AG08395 (cell line): ENCODE measurements at places on chromosomes 11 and 22.

DNA sequence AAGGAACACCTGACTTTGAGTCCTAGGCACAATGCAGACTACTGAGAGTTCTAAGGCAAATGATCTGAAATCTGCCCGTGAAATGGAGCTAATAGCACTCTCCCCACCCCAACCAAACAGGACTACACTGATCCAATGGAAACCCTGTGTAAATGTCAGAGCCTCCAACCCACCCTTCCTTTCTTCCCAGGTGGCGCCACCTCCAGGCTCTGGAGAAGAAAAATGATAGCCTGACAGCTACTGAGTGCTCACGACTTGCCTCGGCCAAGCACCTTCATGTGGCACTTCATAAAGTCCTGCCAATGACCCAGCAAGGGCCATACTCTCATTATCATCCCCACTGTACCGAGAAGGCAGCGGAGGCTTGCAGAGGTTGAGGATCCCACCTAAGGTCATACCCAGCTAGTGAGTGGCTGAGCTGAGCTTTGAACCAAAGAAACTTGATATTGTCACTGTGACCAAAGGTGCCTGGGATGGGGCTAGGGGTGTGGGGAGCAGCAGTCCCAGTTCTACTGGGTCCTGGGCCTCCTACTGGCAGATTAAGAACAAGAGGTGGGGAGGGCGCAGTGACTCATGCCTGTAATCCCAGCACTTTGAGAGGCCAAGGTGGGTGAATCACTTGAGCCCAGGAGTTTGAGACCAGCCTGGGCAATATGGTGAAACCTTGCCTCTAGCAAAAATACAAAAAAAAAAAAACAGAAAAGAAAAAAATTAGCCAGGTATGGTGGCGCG lies 20.5 kb downstream of the TST start:
- DNase-seq: no peak

- no peak for DNase-seq
Observed at GRCh38 chr22:30507670-30508069, 2.2 kb upstream of the SEC14L4 start.

DNA sequence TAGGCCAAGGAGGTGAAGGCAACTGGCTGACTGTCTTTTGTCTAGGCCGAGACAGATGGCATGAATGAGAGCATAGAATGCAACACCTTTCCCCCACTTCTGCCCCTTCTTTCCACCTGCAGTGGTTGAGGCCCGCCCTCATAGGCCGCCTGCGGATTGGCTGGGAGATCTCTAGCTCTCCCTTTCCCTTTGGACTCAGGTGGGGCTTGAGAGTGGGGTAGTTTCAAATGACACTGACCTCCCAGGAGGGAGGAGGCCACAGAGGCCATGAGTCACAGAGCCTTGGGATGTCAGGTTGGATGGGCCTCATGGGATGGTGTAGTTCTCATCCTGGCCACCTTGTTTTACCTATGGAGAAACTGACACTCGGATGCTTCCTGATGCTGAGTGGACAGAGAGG lies 9.1 kb downstream of the MICAL2 start:
- DNase-seq: no peak

- DNase-seq: no peak
Observed at GRCh38 chr22:41175546-41175945, 29.6 kb upstream of the L3MBTL2 start.

DNA sequence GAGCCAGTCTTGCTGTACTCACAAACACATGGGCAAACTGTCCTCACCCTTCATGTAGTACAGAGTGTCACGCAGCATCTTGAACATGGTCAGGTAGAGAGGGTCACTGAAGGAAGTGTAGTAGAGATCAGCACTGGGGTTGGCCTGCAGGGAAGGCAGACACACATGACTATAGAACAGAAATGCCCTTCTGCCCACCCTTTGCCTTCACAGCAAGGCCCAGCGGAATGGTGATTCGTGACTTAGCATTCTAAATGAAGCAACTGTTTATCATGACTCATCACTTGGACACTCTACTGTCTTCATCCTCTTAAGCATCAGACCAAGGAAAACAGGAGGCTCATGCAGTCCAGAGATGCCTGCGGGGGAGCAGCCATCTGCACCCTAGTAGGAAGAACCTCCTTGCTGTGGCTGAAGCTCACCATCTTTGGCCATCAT lies 33.4 kb downstream of the SERPIND1 start:
- DNase-seq: peak; percentile 97

DNA sequence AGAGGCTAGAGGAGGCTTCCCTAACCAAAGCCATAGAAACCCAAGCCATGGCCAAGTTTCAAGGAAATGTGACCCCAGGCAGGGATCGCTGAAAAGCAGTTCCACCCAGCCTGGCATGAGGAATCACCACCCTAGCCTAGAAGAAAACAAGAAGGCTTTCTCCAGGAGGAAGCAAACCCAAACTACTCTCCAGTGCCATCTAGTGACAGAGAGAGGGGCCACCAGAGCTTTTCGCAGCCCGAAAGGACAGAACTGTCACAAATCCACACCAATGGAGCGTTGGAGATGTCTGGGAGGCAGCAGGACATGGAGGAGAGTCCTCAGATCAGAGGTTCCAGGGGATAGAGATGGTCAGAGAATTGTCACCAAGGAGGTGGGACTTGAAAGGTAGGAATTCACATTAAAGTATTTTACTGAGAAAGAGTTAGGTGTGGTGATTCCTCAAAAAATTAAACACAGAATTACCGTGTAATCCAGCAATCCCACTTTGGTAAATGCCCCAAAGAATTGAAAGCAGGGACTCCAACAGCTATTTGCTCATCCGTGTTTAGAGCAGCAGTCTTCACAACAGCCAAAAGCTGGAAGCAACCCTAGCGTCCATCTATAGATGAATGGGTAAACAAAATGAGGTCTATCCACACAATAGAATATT lies 67.3 kb upstream of the NUP50 start:
- peak; percentile 89 for DNase-seq

- no peak for DNase-seq
Observed at GRCh38 chr11:64503186-64503753, 87.8 kb upstream of the SLC22A12 start.

- DNase-seq: no peak
Observed at GRCh38 chr11:74770456-74770855, 21.8 kb downstream of the RNF169 start.

GRCh38 chr22:20145206-20145831 lies 5.5 kb downstream of the CCDC188 start:
- no peak for DNase-seq

GRCh38 chr11:75325713-75326438 lies 25.6 kb downstream of the ARRB1 start:
- peak; percentile 93 for DNase-seq

DNA sequence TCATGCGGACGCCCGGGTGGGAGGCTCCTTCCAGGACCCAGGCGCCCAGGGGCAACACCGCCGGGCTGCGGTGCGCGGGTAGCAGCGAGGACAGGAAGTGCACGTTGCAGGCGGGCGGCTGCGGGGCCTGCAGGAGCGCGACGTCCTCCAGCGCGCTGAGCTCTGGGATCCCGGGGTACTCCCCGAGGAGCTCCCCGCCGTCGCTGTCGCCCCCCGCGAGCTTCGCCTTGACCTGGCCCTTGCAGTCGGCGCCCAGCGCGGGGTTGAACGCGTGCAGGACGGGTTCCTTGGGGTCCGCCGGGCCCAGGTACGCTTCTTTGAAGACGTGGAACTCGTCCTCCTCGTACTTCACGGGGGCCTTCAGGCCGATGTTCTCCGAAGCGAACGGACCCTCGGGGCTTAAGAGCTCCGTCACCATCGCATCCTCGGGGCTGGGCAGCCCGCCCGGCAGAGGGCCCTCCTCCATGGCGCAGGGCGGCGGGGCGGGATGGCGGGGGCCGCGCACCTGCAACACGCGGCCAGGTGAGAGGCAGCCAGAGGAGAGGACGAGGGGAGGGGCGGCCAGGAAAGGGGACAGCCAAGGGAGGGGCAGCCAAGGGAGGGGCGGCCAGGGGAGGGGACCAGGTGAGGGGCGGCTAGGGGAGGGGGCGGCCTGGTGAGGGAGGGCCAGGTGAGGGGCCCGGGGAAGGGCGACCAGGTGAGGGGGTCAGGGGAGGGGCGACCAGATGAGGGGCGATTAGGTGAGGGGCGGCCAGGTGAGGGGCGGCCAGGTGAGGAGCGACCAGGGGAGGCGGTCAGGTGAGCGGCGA lies 921 bp downstream of the TESMIN start:
- no peak for DNase-seq

- DNase-seq: no peak
Observed at GRCh38 chr22:46517255-46517761, 20.1 kb downstream of the CELSR1 start.

DNA sequence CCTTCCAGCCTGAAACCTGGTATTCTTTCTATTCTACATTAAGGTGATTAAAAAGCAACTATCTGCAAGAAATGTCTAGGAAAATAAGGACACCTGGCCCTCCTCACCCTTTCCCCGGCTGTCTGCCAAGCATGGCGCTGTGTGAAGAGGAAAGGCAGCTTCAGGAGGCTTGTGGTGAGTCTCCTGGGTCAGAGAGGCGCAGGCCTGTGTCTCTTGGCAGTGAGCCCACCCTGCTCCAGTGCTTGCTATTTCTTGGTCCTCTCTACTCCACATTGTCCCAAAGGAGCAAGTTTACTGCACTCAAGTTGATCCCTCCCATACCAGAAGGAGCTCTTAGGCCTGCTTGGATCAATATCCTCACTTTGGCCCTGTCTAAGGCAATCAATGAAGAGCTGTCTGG lies 520.7 kb upstream of the B3GAT1 start:
- no peak for DNase-seq

DNA sequence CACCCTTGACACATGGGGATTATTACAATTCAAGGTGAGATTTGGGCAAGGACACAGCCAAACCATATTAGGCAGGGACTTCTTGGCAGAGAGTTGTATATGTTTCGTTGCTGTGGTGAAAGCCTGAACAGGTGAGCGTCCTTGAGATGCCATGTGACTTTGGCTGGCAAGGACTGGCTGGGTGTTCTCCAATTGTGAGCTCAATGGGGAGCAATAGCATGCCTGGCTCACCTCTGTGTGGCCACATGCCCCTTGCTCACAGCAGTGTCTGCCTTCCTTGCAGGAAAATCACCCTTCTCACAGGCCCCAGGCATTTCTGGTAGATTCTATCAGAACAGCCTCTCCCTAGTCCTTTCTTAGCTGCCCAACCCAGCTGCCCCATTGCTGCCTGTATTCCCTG lies 105.5 kb downstream of the PARVA start:
- DNase-seq: no peak

DNA sequence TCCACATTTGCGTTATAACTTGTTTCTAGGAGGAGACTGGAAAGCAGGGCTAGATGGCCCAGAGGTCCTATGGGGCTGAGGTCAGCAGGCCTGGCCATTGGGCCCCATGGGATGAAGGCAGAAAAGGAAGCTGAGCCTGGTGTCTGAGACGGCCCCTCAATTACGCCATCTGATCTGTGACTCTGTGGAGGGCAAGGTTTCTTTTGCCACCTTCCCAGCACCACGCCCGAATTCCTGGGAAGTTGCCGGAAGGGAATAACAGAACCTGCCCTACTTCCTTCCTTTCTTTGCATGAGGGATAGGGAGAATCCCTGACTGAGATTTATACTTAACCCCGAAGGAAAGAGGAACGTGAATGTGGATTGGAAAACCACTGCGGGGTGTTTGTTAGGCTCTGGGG lies 118.1 kb downstream of the MPPED1 start:
- no peak for DNase-seq

GRCh38 chr11:65780770-65781151 lies at the start of gene AP5B1:
TSS of gene AP5B1 (minus strand) at chr11:65780976. CDS start at chr11:65780591, 385 bp downstream.
- DNase-seq: peak; percentile 78

DNA sequence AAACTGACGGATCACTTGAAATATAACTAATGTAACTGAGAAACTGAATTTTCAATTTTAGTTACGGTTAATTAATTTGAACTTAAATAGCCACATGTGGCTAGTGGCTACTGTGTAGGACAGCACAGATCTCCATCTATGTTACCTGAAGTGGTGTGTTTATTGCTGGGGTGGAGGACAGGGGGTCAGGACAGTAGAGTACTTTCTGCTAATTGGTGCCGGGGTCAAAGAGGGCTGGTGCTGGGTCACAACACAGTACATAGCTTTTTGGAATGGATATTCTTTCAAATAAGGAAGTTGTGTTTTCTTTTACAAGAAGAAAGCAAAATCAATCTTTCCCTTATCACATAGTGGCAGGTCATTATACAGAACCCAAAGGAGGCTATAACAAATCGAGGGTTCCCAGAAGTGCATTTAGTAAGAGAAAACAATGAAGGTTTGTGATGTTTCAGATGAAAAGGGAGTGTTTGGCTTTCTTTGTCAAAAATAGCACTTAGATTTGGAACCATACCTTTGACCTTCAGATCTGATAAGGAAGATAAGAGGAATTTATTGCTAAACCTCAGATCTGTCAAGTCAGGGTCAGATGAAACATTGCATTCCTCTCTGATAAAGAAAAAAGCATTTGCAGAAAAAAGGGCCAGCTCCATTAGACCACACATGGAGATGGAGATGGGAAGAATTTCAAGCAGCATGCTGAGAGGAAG lies 384.5 kb downstream of the AASDHPPT start:
- no peak for DNase-seq

DNA sequence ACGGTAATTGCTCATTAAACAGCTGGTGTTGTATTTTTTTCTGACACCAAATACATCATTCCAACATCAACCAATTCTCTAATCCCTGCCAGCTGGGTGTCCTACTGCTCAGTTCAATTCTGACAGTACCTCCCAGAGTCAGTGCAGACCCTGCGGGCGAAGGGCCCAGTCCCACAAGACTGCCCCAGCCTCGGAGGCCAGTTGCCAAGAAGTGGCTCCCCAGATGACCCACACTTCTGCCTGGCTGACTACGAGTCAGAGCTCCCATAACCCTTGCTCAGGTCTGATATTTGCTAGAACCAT lies 147.2 kb downstream of the CTTN start:
- DNase-seq: no peak

DNA sequence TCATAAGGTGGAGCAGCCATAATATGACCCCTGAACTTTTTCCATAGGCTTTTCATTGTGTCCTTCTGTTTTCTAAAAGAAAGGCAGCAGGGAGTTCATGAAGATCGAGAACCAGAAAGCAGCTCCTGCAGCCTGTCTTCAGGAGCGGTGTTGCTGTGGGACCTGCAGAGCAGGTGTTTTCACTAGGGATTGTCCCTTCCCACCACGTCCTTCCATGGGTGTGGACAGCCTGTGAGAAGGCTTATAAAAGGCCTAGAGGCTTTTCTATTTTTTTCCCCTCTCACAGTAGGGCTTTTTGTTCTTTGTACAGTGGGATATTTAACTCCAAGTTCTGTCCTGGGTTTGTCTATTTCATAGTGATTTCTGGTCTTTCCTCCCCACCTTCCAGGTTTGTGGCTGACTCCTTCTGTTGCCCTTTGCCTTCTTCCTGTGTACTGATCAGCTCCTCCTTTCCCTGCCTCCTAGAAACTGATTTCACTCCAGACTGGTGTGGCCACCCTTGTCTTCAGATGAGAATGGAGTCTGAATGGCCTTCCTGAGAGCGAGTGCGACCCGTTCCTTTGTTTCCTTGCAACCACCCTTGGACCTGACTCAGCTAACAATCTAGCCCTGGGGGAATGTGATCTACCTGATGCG lies 10.1 kb downstream of the MRPL16 start:
- DNase-seq: no peak

- DNase-seq: no peak
Observed at GRCh38 chr11:70582886-70583641, 184.7 kb downstream of the CTTN start.
